Aorta (tissue), 5 donors: ENCODE measurements at places on chromosomes 7 and 10. TPM values are rescaled to one million over a fixed set of nuclear protein-coding genes. Genes with fewer than 3 reads are reported as not detected.

DNA sequence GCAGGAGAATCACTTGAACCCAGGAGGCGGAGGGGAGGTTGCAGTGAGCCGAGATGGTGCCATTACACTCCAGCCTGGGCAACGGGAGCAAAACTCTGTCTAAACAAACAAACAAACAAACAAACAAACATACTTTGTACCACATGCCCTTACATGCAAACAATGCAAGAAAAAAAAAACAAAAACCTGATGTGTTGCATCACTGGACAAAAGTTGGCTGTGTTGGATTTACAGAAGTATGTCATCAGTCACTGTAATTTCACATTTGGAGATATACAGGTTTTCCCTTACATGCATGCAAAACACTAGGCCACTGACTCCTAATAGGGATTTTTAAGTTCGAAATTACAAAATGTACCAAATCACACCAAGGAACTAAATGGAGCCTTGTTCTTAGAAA is 138.5 kb downstream of the SRPK2 start:
- no peak for DNase-seq

- no peak for DNase-seq
These were observed 15.4 kb upstream of the ANKRD1 start for GRCh38 chr10:90936276-90936659.

GRCh38 chr7:66790196-66790595 is 49.7 kb downstream of the RABGEF1 start:
- no peak for DNase-seq

The ZP3 gene
- polyA plus RNA-seq = 3.2 TPM

The GJD4 gene
- not detected for polyA plus RNA-seq

The ALOX5 gene
- polyA plus RNA-seq = 3.2 TPM

- no peak for DNase-seq
These were observed 324.4 kb downstream of the HGF start for GRCh38 chr7:81445462-81445861.

The ZNF365 gene
- polyA plus RNA-seq = 0.87 TPM

GRCh38 chr7:105153531-105153930 is 139.5 kb downstream of the KMT2E start:
- DNase-seq = no peak

The CYP2C19 gene
- polyA plus RNA-seq = not detected

DNA sequence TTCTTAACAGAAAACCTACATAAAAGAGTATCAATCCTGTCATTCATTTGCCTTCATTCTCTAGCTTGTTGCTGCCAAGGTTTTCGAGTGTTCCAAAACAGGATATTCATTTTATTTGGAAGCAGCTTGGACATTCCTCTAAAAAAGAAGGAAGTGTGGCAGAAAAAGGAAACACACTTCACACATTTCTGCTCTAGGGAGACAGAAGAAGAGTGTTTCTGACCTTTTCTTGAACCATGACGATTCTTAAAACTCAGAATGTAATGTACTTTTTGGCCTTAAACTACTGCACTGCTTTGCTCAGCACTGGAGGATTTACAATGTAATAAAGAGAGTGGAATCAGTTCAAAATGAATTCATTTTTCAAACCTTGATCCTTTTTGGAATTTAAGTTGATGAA is 81.3 kb downstream of the SEMA3A start:
- DNase-seq = no peak

DNA sequence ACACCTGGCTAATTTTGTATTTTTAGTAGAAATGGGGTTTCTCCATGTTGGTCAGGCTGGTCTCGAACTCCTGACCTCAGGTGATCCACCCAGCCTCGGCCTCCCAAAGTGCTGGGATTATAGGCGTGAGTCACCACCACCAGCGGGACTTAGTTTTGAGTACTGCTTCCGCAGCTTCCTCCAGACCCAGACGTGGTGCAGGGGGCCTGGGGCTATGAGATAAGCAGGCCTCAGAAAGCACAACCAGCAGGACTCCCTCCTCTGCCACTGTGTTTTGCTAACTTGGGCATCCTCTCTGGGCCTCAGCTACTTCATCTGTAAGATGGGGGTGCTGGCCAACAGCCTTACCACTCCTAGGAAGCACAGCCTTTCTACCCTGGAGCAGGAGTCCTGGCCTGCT is 37.8 kb downstream of the GOLGA7B start:
- no peak for DNase-seq

The NODAL gene
- 0.13 TPM for polyA plus RNA-seq

- DNase-seq = no peak
These were observed 78.1 kb upstream of the GLI3 start for GRCh38 chr7:42315103-42315502.

The CADPS2 gene
- polyA plus RNA-seq = 6.9 TPM

- no peak for DNase-seq
These were observed 2.7 kb upstream of the C7orf25 start for GRCh38 chr7:42914421-42915045.

DNA sequence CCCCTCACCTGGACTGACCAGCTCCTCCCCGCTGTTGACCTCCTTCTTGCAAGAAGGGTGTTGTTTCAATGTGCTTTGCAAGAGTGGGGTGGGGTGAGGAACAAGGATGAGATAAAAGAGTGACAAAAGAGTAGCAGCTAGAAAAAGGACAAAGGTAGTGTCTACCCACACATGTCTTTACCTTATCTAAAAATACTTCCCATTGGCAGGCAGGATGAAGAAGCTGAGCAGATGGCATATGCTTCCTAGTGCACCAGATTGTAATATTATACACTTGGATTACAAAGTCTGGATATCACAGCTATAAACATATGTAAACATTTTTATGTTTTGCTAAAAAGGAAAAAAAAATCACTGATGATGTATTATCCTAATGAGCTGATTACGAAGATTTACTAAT is 34.5 kb downstream of the CHN2 start:
- DNase-seq = no peak

The TMEM176A gene
- polyA plus RNA-seq = 43.3 TPM

- DNase-seq = no peak
These were observed 296.7 kb downstream of the ARL4A start for GRCh38 chr7:12984117-12984516.

The GRM3 gene
- not detected for polyA plus RNA-seq

- no peak for DNase-seq
These were observed 14.8 kb upstream of the LRRC17 start for GRCh38 chr7:102897856-102898531.

DNA sequence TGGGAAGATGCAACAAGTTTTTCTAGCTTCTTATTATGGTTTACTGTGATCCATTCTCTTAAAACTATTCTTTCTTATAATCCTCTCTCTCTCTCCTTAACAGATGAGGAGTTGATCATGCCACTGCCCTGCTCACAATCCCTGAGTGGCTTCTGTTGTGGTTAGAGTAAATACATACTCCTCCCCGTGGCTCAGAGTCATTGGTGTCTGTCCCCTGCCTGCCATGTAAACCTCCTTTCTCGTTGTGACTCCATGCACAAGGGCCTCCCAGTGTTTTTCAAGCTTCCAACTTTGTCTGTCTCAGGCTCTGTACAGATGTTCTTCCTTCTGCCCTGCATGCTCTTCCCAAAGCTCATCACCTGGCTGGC is 20.4 kb downstream of the CCNY start:
- DNase-seq = no peak

DNA sequence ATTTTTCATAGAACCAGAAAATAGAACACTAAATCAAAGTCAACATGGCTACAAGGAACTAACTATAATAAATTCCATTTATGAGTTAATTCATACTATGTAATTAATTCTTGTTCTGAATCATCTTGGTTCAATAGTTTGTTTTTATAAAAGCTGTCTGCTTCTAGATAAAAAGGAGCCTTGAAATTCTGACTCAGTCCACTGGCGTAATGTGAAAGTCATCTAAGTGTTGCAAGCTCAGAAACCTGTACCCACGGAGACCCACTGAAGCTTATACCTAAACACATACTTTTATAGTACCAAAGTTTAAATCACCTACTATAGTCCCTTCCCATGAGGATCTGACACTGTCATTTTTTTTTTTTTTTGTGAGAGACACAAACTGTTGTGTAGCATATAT is 489.4 kb downstream of the SEMA3D start:
- DNase-seq = no peak
